Activated T-cell treated with anti-CD3 and anti-CD28 coated beads, Interleukin-2, amount 50 U/mL, for 24 hours (primary cell): ENCODE measurements at places on chromosomes 2 and 18.

DNA sequence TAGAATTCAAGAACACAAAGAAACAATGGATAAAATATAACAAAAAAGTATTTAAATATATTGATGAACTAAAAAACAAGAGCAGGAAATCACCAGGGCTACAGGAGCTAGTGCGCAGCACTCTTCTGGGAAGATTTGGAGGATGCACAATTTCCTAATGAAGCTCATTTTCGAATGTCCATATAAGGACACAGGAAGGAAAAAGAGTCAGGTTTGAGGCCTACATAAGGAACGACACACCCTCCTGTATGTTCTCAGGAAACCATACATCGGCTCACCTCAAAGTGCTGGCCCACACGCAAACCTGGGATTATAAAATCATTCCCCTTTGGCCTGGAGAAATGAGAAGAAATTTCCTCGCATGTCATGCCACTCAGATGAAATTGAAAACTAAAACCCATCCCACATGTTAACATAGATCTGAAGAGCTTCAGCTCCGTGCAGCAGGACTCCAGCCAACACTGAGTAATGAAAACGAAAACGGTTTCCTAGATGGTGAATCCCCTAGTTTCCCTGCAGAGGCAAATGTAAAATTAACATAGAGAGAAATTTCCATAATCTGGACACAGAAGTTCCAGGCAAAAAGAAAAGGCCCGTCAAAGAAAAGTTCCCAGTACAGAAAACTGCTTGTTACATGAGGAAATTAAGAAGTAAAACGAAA lies 825.8 kb downstream of the SOCS6 start:
- DNase-seq = no peak

GRCh38 chr2:203849010-203849409 lies 18.6 kb upstream of the CTLA4 start:
- no peak for DNase-seq

GRCh38 chr2:172021074-172021931 lies 21.6 kb downstream of the METAP1D start:
- no peak for DNase-seq

- no peak for DNase-seq
Measured at GRCh38 chr18:52288403-52289004, 51.5 kb upstream of the DCC start.

- no peak for DNase-seq
Measured at GRCh38 chr18:57208047-57208446, 61.2 kb downstream of the BOD1L2 start.
